ENCODE measurements at places on chromosomes 6 and 20. TPM values are rescaled to one million over a fixed set of nuclear protein-coding genes. Genes with fewer than 3 reads are reported as not detected.
A peak's percentile ranks its signal among the peaks of the same experiment; 100 is the strongest.

Gene ARHGAP40
- total RNA-seq, result not detected

Gene APOBEC2
- total RNA-seq, result not detected

DNA sequence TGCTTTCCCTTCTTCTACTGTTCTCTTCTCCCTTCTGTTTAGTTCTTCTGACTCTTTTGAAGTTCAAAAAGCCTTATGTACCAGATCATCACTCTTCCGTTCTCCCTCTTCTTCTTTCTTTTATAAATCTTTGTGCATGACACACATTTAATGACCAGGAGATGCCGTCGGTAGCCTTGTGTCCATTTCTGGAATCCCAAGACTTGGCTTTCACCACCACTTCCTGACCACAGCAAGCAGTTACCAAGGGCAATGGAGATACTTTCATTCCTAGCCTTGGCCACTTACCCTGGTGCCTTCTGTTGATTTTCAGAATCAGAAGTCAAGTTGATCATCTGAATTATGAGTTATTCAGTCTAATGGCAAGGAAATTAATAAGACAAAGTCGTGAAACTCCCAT is 268.5 kb upstream of the QKI start:
- H3K36me3 ChIP-seq, result no peaks in the 10 kb centered on the region
- DNase-seq, result no peak
- H3K27ac ChIP-seq, result no peak overlapping the region
- peaks cover 7% of the 10 kb centered on the region for H3K4me1 ChIP-seq

DNA sequence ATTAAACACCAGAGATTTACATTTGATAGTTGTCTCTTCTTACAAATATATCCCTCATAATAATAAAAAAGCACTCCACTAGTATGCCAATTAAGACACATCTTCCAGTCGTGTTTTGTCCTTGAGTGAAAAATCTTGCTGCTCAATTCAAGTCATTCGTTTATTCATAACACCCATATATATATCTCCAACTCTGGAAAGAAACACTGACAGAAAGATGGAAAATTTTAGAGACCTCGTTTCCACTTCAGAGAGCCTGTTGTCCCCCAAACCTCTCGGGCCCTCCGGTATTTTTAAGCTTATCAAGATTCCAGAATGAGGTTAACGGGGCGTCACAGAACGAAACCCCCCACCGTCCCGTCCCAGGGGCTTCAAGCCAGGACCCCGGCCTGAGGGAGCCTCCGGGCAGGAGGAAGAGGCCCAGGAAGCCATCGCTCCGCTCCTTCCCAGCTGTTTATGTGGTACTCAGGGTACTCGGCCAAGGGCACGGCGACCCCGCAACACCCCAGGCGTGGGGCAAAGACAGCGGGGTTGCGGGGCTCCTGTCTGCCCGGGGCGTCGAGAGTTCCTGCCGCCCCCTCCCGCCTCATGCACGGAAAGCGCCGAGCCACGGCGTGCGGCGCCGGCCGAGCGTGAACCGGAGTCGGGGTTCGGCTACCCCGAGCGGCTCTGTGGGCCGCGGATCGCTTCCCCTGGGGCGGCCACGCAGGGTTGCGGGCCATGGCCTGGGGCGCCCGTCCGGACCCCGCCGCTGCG is 623 bp upstream of the SNX9 start:
- H3K4me1 ChIP-seq, result peaks cover 30% of the 10 kb centered on the region
- no peaks in the 10 kb centered on the region for H3K36me3 ChIP-seq
- DNase-seq, result no peak
- peak overlapping the region; percentile 64 for H3K4me3 ChIP-seq
- no peaks in the 10 kb centered on the region for H3K27me3 ChIP-seq

Gene PLA2G7
- not detected for total RNA-seq

- H3K36me3 ChIP-seq, result no peaks in the 10 kb centered on the region
- no peak overlapping the region for H3K4me3 ChIP-seq
- H3K27me3 ChIP-seq, result peaks cover 1% of the 10 kb centered on the region
Observed at GRCh38 chr6:138007014-138007472, 100.2 kb downstream of the PERP start.

DNA sequence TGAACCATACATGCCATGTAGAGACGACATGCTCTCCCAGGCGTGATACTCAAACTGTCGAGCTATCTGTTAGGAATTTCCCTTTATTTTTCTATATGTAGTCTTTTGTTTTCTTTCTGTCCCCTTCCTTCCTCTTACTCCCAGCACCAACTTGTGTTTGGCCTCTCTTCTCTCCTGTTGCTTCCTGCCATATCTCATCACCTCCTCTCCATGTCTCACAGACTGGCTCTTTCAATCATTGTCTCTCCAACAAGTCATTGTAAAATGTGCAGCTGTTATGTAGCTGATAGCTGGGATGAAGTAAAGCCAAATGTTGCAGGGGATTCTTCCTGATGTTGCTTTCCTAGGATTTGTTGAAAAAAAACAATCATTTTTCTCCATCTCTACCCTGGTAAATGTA is 234.5 kb downstream of the TMEM242 start:
- H3K4me3 ChIP-seq, result no peak overlapping the region
- no peak for DNase-seq
- H3K4me1 ChIP-seq, result peaks cover 20% of the 10 kb centered on the region
- H3K36me3 ChIP-seq, result peaks cover 8% of the 10 kb centered on the region
- no peaks in the 10 kb centered on the region for H3K27me3 ChIP-seq

GRCh38 chr6:79706527-79706926 is 75.4 kb downstream of the SH3BGRL2 start:
- no peak overlapping the region for H3K27ac ChIP-seq
- no peak overlapping the region for H3K4me3 ChIP-seq
- peaks cover 5% of the 10 kb centered on the region for H3K4me1 ChIP-seq
- H3K36me3 ChIP-seq, result no peaks in the 10 kb centered on the region
- DNase-seq, result no peak

- no peak overlapping the region for H3K4me3 ChIP-seq
- no peak overlapping the region for H3K27ac ChIP-seq
- H3K36me3 ChIP-seq, result no peaks in the 10 kb centered on the region
- no peak for DNase-seq
Observed at GRCh38 chr6:129994410-129994809, 24.0 kb upstream of the L3MBTL3 start.

DNA sequence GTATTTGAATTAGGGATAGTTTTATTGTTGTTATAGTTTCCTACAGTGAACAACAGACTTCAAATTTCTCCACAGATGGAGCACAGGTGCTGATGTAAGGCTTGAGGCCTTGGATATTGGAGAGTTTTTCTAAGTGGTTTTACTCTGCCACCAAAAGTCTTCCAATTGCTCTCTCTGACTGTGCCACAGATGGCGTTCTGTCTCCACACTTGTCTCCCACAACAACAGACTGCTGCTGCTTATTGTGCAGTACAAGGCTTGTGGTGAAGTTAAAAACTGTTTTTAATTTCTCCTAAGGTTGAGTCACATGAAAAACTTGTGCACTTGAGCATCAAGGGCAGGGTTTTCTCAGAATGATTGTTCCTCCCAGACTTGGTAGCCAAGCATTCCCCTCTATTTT is 460.9 kb upstream of the KHDRBS2 start:
- H3K36me3 ChIP-seq, result no peaks in the 10 kb centered on the region
- no peak overlapping the region for H3K27ac ChIP-seq
- H3K4me1 ChIP-seq, result no peaks in the 10 kb centered on the region
- H3K27me3 ChIP-seq, result peaks cover 1% of the 10 kb centered on the region
- DNase-seq, result no peak

GRCh38 chr6:23547851-23548250 is 578.2 kb upstream of the NRSN1 start:
- H3K36me3 ChIP-seq, result no peaks in the 10 kb centered on the region
- DNase-seq, result no peak
- no peak overlapping the region for H3K4me3 ChIP-seq
- H3K4me1 ChIP-seq, result no peaks in the 10 kb centered on the region
- H3K27me3 ChIP-seq, result no peaks in the 10 kb centered on the region

Gene SIRPD
- total RNA-seq, result not detected

Measured in chondrocyte (in vitro differentiated cells).